HTR-8/SVneo (cell line): ENCODE measurements at places on chromosomes 2 and 18.
A peak's percentile ranks its signal among the peaks of the same experiment; 100 is the strongest.

DNA sequence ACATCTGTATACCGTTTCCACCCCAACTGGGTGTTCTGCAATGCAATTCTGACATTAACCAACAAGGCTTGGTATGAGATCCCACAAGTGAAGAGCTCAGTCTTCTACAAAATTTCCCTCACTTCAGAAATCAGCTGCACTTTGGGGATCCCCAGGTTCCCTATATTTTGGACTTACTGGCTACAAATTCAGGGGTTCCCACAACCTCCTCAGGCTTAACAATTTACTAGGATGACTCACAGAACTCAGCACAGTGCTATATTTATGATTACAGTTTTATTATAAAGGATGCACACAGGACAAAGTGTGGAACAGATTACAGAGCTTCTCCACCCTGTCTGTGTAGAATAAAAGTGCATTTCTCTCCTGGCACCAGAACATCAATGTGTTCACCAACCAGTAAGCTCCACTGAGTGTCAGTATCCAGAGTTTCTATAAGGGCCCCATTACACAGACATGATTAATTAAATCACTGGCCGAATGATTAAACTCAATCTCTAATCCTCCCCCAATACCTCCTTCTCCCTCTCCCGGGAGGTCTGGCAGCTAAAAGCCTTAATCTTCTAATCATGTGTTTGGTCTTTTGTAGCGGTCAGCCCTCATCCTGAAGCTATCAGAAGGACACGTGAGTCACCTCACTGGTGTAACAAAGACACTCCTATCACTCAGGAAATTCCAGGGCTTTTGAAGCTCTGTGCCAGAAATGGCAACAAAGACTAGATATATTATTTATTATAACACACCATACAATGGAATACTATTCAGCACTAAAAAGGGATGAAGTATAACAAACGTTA, 84.6 kb downstream of the SLC66A3 start:
- DNase-seq, result no peak

GRCh38 chr2:26521054-26521912, 43.4 kb upstream of the OTOF start:
- DNase-seq, result peak; percentile 46

DNA sequence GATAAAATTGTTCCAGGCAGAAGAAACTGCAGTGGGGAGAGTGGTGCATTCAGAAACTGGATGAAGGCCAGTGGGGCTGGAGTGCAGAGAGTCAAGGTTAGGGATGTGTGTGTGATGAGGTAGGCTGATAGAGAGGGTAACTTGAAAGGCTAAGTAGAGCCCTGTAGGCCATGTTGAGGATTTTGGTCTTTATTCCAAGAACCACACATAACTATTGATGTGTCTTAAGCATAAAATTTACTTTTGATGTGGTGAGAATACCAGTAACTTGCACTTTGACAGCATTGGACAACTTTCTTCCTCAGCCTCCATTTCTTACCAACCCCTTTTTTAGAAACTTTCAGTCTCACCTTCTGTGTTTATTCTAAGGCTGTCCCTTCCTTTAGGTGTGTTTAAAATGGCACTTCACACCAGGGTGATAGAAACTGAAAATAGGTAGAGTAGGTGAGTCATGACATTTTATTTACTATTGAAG, 22.6 kb downstream of the MTX2 start:
- DNase-seq, result no peak

DNA sequence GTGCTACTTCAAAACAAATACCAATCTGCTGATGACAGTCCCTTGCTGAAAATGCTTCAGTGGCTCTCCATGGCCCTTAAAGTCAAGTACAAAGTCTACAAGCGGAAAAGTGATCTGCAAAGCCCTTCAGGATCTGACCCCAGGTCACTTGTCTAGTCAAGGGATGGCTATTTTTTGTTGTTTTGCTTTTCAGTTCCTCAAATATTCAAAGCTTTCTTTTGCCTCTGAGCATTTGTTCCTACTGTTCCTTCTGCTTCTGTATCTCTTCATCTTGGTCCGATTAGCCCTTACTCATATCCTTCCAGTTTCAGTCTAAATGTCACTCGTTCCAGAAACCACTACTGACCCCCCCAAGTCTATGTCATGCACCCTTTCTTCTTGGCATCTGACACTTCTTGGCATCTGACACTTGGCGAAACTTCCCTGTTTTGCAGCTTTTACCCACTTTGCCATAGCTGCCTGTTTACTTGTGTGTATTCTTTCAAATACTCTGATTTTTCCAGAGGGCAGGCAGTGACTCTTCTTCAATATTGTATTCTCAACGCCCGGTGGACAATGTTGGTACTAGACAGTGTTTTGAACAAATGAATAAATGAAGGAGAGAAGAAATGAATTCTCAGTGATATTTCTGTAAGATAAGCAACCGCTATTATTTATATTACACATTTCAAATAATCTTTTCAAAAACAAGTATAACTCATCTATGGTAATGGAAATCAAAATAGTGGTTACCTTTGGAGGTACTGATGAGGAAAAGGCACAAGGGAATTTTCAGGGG, 175.9 kb upstream of the FN1 start:
- no peak for DNase-seq

DNA sequence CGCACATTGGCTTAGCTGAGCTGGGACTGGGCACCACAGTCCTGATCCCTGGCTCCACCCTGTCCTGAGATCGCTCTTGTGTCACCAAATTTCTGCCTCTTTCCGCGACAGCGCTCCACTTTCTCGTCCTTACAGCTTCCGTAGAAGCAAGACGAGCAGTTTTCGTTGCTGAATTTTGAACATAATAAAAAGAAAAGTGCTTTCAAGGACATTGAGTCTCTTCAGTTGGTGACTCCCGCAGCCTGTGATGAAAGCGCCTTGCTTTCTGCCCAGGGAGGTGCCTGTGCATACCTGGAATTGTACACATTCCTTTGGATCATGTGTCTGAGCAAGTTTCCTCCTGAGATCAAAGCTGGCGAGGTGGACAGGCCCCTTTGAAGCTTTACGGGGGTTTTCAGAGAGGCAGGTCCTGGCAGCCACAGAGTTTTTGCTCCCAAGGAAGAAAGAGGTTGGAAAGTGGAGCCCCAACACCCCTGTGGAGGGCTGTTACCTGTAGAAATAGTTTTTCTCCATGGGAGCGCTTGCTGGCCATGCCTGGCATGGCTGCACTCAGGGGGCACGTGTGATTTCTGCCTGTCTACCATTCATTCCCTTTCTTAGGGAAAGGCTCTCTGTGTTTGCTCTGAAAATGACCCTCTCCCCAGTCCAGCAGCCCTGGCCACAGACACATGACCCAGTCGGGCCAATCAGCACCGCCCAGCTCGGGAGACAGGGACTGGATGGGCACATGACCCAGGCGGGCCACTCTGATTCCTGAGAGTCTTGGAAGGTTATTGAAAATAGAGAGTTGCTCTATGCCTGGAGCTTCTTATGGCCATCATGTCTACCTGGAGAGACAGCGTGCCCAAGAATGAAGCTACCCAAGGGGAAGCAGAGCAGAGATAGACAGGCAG, 115.6 kb upstream of the OTOS start:
- DNase-seq, result peak; percentile 20

GRCh38 chr2:226073496-226074160, 674.1 kb downstream of the NYAP2 start:
- no peak for DNase-seq

GRCh38 chr2:158497486-158497885, 40.7 kb downstream of the PKP4 start:
- DNase-seq, result no peak

- DNase-seq, result no peak
Measured at GRCh38 chr2:108588070-108588668, 53.9 kb downstream of the LIMS1 start.

DNA sequence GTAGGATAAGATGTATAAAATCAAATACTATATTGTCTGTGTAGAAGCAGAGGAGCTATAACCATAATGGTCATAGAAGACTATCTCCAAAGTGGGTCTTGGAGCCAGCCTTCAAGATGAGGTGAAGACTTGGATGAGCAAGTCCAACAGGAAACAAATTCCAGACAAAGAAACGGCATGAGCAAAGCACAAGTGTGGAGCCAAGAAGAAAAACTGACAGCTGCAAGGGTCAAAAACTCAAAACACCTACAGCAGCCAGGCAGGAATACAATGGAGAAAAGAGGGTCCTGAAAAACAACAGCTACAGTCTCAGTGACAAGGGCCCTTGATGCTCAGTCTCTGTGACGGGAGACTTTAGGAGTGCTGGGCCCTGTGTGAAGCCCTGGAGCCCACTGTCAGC, 102.4 kb downstream of the STK39 start:
- no peak for DNase-seq

- no peak for DNase-seq
Measured at GRCh38 chr2:204274991-204275390, 270.3 kb upstream of the PARD3B start.

- DNase-seq, result no peak
Measured at GRCh38 chr2:38763228-38763627, 12.1 kb upstream of the SRSF7 start.

DNA sequence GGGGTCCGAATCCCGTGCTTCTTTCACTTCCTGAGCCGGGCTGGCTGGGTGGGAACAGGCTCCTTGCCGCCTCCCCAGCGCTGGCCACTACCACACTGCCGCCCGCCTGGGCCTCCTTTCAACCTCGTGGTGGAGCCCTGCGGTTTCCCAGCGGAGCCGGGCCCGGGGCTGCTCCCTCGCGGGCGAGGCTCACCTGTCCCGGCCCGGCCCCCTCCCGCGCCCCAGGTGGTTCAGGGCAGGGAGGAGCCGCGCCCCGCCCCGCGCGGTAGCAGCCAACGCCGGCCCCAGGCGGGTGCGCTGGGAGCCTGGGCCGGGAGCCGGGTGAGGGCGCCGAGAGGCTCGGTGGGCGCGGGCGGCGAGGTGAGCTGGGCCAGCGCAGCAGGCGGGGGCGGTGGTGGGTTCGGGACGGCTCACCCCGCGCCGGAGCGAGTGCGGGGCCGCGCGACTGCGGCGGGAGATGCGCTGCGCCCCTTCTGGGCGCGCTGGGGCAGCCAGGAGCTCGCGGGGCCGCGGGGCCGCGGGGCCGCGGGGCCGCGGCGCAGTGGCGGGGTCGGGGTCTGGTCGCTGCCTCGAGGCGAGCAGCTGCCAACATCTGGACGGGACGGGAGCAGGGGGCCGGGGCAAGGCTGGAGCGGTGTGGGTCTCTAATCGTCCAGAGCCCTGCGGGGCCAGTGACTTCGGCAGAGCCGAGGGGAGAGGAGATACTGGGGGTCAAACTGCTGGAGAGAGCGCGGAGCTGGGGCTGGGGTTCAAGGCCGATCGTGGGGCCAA, at the start of gene LYPD6B:
TSS of gene LYPD6B (plus strand) at position 258 of the 771 bp plus-strand sequence. CDS start 92,250 bp downstream, outside the sequence.
- DNase-seq, result peak; percentile 41

DNA sequence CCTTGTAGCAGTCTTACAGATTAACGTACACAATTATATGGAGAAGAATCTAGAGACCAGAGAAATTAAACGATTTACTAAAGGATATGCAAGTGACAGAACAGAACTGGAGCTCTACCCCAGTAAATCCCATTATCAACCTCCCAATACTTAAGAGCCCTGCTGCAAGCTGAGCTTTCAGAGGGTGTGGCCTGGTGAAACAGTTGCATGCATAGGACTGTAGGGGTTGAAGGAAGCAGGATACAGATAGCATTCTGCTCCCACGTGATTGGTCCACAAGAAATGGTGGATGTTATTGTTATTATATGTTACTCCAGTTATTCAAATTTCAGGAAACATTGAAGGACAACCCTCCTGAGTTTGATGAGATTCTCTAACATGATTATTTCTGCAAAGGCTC, 210.8 kb upstream of the THUMPD2 start:
- DNase-seq, result no peak

DNA sequence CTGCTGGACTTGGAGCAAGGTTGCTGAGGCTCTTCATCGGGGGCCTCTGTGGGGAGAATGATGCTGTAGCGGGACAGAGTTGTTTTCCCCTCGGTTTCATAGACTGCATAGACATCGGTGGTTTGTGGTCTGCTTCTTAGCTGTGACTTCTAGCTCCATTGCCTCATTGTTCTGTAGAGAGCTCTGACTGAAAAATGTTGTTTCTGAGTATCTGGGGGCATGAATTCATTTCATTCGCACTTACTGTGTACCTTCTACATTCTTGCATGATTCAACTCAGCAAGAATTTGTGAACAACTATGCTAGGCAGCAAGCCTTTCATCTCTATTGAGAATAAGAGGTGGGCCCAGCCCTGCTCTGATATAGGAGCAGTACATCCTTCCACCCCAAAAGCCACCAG, 406.8 kb downstream of the NBAS start:
- no peak for DNase-seq

- no peak for DNase-seq
Measured at GRCh38 chr2:1972948-1973347, 228.6 kb upstream of the PXDN start.

GRCh38 chr2:165852394-165852793, 58.3 kb upstream of the GALNT3 start:
- no peak for DNase-seq

- no peak for DNase-seq
Measured at GRCh38 chr2:196356332-196356731, 185.0 kb upstream of the STK17B start.

DNA sequence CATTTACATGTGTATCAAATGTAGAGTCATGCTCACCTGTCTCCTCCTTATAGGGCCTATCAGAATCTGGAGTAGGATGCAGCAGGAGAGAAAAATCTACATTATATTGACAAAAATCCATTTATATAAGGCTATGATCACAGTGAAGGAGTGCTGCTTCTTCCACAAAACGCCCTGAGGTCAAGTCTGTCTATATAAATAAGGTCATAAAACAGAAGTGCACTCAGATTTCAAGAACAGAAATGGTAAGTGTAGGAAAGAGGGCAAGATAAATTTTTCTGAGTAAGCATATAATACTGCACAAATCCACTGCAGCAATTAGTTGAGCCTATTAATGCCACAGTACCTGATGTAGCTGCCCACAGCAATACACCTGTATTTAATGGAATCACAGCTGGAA, 51.8 kb downstream of the COL5A2 start:
- no peak for DNase-seq

GRCh38 chr18:59918320-59918755, 18.5 kb downstream of the PMAIP1 start:
- DNase-seq, result peak; percentile 40

DNA sequence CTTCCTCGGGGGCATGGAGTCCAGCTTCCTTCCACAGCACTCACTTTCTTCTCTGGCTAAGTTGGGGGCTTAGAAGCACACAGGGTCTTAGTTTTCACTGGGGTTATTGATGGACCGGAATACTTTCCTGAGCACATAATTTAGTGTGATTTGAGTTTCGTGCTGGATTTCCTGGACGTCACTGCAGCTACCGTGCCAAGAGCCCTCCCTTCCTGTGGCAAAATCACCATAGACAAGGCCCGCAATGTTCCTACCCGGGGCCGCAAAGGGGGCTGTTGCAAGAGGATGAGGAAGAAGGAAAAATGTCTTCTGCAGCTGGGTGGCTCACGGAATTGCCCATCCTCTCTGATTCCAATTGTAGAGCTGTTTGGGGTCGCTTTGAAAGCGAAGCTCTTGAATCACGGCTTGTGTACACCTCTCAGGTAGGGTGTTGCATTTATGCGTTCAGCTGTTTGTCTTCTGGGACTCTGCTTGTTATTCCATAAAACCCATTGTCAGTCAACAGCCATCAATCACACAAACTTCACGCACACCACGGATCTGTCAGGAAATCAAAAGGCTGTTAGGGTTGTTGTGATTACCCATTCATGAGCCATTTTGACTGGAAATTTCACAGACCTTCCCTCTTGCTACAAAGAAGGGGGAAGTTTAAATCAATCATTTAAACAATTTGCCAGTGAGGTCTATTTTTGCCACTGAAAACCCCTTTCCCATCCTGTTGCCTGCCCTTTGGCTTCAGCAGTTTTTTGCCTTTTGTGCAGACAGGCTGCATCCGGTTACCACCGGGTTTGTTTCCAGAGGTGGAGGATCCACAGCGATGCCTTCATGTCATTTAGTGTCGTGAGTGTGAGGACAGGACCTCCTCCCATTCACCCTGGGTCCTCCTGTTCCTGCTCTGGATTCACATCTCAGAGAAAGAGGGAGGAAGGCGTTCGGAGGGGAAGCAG, 36.0 kb downstream of the SMIM21 start:
- DNase-seq, result no peak
